ENCODE measurements at places on chromosomes 12 and 14.

DNA sequence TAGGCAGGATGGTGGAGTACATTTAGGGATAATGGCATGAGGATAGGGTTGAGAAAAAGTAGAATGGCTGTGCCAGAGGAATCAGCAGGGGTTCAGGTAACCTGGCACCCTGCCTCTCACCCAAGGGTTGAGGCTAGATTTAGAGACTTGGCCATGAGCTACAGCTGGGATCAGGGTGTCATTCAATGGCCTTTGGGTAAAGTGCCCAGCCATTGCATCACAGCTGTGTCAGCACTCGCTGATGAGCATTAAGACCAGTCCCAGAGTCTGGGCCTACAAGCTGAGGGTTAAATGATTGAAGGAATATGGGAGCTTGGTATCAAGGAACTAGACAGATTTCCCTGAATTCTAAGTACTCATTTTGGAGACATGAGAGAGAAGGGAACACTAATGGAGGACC lies 113.9 kb downstream of the PRIMA1 start:
- DNase-seq = no peak

GRCh38 chr14:60161196-60162107 lies 3.7 kb downstream of the DHRS7 start:
- no peak for DNase-seq

DNA sequence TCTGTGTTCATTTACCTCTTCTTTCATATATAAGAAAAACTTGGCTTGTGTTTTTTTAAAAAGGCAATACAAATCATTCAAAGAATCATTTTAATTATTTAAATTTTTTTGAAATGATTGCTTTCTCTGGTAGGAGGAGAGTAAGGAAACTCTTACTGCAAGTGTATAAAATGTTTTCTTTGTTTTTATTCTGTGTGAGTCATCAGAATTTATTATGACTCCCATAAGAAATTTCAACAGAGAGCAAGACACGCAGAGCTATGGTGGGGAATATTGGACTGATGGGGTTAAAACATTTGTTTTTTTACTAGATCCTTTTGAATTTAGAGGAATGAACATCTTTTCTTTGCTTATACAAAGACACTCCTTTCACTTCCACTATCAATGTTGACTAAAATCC lies 119.1 kb upstream of the ATXN7L3B start:
- no peak for DNase-seq

DNA sequence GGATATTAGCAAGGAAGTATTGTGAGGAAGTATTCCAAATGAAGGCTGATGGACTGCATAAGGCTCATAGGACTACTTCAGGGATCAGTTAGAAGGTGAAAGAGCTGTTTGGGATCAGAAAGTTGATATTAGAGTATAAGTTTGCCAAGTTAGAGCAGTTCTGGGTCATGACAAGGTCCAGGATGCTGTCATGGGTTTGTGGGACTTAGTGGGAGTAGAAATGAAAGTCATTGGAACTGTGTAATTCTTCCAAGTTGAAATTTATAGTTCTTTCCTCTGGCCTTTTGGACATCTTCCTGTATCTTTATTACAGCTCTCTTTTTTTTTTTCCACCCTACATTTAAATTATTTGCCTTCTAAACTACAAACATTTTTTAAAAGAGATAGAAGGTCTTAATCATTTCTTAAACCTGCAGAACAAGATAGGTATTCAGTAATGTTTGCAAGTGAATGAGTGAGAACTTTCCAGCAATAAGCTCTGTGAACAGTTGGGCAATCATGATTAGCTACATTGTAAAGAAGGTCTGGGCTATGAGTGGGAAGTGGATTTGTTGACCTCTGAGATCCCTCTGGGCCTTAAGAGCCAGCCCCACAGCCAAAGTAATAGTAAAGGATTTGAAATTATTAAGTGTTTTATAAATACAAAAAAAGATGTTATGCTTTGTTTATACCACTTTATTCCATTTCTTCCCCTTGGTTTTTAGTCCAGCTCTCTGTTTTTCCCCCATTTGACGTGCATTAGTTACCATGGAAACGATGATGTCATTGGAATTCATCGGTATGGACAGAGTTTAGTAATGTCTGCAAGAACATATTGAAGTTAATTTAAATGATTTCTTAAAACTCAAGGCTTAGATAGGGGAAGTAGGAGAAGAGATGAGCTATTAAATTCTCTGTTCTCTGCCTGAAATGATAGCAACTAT lies 247.9 kb upstream of the ARHGAP5 start:
- no peak for DNase-seq

- no peak for DNase-seq
Measured at GRCh38 chr12:115872212-115872611, 405.3 kb downstream of the MED13L start.

DNA sequence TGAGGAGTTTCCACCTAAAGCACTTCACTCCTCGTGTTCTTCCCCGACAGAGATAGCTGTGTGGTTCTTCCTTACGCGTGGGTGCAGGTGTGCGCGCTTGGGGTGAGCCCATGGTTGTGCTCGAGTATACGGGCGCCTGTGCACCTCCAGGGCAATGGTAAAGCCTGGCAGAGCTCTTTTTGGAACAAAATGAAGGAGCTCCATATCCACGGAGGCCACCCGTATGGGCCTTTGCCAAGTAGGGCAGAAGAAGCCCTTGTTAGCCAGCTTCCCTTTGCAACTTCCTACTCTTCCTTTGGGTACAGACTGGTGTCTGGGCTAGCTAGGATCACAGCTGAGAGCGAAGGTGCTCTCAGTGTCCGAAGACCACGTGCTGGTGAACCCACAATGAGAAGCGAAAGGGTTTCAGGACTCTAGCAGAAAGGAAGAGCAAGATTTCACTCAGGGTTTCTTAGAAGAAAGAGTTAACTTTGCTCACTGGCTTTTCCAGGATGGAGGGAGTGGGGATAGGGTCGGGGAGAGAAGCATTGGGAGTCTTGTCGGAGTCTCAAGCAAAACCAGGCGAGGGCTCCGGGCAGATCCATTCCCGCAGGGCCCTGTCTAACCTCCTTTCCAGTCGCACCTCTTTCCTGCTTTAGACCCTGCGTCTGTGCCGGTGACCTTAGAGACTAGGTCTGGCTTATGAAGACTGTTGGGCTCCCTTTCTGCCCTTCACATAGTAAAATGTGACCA lies 960 bp upstream of the LRFN5 start:
- no peak for DNase-seq

DNA sequence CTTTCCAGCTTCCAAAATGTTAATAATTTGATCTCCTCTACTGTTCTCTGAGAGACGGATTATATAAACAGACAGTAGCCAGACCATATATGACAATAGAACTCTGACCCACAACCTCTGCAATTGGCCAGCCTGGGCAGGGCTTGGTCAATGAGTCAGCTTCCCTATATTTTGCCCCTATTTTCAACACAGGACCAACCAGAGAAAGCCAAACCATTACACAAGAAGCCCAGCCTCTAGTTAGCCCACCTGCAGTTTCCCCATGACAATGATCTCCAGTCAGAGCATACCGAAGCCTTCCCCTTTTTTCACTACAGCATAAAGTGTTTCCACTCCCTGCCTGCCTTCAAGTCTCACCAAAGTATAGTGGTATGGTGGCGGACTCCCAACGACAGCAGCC lies 7.6 kb upstream of the EXD2 start:
- no peak for DNase-seq

DNA sequence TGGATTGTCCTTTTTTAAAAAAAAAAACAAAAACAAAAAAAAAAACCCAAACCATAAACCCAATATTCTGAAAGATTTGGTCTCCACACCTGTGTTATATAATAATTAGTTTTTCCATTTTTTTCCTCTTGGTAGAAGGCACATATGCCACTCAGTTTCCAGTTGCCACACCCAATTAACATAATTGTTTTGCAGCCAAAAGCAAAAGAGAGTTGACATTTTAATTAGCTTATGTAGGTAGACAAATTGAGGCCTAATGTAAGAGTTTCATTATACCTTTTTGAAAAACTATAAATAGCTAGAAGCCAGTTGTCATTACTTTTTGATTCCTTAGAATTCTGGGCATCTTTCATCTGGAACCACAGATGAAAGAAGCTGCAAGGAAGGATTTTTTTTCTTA lies 21.0 kb downstream of the PTPN11 start:
- DNase-seq = no peak

DNA sequence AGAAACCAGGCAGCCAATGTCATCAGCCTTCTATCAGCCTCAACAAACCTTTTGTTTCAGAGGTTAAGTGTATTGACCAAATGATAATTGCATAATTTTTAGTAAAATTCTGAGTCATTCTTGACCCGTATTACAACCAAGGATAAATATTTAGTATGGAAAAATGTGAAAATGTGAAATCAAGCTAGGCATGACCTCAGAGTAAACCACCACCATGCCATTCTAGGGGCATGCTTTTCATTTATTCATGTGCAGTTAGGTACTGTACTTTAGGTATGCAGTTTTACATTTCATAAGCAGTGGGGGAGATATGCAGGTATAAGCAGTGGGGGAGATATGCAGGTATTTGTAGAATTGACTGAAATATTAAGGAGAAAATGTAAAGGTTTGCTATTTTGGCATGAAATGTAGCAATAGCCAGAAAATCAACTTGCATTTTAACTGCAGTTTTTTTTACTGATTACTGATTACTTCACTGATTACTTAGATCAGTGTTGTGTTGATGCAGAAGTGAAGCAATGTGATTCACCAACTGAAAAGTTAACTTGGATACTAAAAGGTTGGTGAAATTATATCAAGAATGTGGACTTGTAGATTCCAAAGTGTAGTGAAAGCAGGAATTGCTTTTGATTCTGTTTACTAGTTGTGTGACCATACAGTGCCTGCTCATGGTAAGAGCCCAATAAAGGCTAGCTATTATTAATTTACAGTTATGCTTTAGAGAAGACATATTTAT lies 184.2 kb downstream of the ESR2 start:
- no peak for DNase-seq

DNA sequence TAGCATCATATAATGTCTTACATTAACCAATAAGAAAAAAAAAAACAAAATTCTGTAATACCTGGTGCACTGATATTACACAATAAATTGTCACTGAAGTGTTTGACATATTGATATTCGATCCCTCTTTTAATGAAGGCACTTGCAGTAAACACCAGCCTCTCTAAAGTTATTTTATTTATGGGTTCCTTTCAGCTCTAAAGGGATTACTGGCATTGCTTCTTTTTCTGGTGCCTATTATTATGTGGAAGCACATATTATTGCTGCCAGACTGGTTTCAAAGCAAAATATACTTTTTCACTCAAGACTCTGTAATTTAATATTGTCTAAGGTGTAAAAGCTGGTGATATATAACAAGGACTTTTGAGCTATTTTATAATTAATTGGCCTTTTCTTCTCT lies 1090.5 kb downstream of the TRHDE start:
- no peak for DNase-seq

DNA sequence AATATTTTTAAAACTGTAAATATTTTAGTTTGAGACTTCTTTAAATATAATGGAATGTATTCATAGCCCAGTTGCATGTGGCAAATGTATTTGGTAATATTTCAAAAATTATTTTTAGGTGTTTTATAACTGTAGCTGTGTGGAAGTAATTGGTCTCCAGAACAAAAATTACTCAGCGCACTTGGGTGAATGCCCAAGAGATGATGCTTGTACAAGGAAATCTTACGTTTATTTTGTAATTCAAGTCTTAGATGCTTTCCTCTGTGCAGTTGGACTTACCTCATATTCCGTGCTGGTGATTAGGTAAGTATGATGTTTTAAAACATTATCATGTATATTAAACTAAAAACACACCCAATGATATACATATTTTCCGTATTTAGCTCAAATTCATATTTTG lies 76.7 kb upstream of the SLCO1B1 start:
- DNase-seq = no peak

DNA sequence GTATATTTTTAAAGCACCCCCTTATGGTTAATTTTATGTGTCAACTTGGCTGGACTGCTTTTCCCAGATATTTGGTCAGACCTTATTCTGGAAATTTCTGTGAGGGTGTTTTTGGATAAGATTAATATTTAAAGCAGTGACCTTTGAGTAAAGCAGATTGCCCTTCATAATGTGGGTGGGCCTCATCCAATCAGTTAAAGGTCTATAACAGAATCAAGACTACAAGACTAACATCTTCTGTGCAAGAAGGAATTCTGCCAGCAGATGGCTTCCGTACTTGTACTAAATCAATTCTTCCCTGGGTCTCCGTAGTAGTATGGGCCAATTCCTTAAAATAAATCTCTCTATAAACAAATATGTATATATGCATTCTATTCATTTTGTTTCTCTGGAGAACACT lies 257.6 kb downstream of the ETNK1 start:
- DNase-seq = no peak

DNA sequence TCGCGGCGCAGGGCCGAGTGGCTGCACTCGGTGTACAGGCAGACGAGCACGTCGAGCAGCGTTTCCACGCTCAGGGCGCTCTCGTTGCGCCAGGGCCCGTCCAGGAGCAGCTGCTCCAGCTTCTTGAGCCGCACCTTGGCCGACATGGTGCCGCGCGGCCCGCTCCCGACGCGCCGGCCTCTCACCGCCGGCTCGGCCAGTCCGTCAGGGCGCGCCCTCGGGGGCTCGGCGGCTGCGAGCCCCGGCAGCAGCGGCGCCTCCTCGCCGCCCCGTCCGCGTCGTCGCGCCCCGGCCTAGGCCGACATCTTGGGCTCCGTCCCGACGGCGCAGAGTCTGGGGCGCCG lies 349 bp downstream of the CDC42BPB start:
- DNase-seq = no peak

DNA sequence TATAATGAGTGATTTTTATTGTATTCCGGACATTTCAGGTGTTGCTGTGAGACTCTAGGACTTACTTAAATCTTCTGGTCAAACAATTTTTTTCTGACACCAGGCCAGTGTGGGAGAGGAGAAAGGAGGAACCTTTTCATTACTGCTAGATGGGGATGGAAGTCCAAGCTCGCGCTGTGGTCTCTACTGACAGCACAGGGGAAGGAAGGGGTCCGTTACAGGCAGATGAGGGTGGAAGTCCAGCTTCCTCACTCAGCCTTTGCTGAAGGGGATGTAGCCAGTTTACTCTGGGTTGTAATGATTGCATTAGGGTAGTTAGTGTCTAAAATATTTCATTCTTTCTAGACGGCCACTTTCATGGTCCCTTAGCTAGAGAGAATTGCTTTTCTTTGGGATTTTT lies 26.3 kb upstream of the ST8SIA1 start:
- DNase-seq = no peak

GRCh38 chr12:5447320-5447719 lies 15.4 kb downstream of the NTF3 start:
- DNase-seq = no peak

GRCh38 chr12:131542351-131542750 lies 168.5 kb upstream of the SFSWAP start:
- DNase-seq = no peak

- no peak for DNase-seq
Measured at GRCh38 chr12:10362828-10363657, 26.8 kb downstream of the KLRK1 start.

- peak; percentile 45 for DNase-seq
Measured at GRCh38 chr14:89638891-89639290, 221.9 kb upstream of the FOXN3 start.

- DNase-seq = peak; percentile 43
Measured at GRCh38 chr12:89707703-89708564, 704 bp downstream of the ATP2B1 start.

GRCh38 chr14:32286602-32287001 lies 42.5 kb upstream of the AKAP6 start:
- DNase-seq = no peak
